ENCODE measurements at places on chromosomes 3 and 15.

DNA sequence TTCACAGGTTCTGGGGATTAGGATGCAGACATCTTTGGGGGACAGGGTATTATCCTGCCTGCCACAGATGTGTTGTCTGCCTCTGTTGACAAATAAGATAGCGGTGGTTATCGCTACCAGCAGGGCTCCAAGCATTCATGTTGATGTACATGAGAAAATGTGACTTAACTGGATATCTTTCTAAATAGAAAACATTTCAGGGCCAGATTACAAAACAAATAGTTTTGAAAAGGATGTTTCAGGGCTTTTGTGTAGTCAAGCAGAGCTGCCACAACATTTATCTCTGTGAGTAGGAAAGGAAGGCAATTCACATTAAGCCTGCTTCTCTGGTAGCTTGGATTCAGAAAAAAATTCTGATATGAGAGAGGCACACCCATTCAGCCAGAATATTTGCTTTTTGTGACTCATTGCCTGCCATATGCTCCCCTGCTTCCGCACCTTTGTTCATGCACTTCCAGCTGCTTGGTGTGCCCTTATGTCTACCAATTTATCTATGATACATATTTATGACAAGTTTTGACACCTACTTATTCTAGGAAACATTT lies 22.8 kb downstream of the PLS1 start:
- no peak for DNase-seq

DNA sequence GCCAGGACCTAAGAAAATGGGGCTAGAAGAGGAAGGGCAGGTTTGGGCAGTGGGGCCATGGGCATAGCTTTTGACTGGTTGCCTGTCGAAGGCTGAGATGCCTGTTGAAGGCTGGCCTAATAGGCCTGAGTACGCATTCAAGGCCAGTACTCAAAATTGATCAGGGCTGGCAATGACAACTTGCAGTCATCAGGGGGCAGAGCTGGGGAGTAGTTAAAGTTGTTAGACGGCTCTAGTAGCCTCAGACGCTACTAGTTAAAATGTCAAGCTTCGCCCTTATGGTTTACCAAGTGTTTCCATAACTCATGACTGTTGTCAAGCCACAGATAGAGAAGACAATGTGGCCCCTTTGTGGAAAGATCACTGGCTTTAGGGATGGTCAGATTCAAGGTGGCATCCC lies 28.7 kb downstream of the SPG21 start:
- DNase-seq = no peak

- DNase-seq = no peak
Observed at GRCh38 chr3:127422663-127423375, 135.0 kb upstream of the PRR20G start.

DNA sequence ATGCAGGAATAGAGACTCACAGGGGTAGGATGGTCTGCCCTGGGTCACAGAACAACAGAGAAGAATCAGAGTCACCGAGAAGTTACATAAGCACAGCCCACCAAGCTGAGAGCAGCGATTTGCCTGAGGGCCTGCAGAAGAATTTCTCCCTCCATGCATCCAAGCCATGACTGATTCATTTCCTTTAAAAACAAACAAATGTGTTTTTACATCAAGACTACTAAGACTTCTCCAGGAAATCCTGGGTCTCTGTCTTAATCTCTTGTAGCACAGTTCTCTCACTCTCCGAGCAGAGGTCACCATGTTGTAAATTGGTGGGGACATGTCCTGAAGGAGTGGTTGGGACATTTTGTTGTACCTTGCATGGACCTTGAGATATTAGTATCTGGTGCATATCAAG lies 159.8 kb downstream of the THSD4 start:
- no peak for DNase-seq

- no peak for DNase-seq
Observed at GRCh38 chr3:123576122-123576521, 8.7 kb downstream of the HACD2 start.

GRCh38 chr3:55639143-55639542 lies 152.0 kb upstream of the WNT5A start:
- DNase-seq = no peak

DNA sequence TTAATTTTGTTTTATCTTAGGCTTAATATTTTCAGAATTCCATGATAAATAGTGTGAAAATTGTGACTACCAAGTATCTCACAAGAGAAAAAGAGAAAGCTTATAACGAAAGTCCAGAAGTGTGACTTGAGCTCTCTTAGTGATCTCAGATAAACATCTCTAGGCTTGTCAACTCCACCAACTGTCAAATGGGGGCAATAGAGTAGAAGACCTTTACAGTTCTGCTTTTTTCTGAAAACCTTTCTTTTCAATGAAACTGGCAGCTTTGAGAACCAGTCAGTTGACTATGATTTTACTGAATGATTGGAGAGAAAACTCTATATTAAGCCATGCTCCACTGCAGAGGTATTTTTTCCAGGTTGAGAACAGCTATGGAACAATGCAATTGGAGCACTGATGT lies 119.2 kb upstream of the TP63 start:
- DNase-seq = no peak

GRCh38 chr15:87887177-87887576 lies 369.4 kb downstream of the NTRK3 start:
- no peak for DNase-seq
